ENCODE measurements at places on chromosomes 6 and 20. TPM values are rescaled to one million over a fixed set of nuclear protein-coding genes. Genes with fewer than 3 reads are reported as not detected.

GFOD1 gene
- total RNA-seq, result 13.6 TPM

ESR1 gene
- total RNA-seq, result 2.2 TPM

TMEM244 gene
- total RNA-seq, result not detected

SH3BGRL2 gene
- total RNA-seq, result 28.8 TPM

BFSP1 gene
- 1.3 TPM for total RNA-seq

DNA sequence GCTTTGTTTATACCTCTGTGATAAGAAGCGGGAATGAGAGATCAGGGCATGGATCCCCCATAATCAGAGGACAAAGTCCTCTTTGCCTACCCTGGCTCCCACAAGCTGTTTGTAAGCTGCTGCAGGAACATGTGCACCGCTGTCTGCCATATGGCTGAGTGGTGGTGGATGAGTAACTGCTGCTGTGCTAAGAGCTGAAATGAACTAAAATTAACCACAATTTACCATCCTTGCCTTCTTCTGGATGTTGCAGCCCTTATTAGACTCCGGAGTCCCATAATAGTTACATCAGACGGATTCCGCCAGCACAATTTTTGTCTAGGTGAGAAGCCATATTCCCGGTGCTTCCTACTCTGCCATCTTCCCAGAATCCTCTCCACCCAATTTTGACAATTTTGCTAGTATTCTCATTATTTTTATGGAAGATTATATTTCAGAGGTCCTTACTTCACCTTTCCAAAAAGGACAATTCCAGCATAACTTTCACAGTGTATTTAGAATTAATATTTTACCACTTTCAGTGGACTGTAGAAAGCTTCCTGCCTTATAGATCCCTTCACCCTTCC is 6.0 kb upstream of the CMTR1 start:
- no peak for DNase-seq

GRCh38 chr6:125067552-125067951 is 86.0 kb upstream of the TPD52L1 start:
- DNase-seq, result no peak

GRCh38 chr20:1182106-1182505 is 2.7 kb downstream of the TMEM74B start:
- no peak for DNase-seq

GRCh38 chr6:24963339-24963738 is 27.6 kb upstream of the RIPOR2 start:
- no peak for DNase-seq

DNA sequence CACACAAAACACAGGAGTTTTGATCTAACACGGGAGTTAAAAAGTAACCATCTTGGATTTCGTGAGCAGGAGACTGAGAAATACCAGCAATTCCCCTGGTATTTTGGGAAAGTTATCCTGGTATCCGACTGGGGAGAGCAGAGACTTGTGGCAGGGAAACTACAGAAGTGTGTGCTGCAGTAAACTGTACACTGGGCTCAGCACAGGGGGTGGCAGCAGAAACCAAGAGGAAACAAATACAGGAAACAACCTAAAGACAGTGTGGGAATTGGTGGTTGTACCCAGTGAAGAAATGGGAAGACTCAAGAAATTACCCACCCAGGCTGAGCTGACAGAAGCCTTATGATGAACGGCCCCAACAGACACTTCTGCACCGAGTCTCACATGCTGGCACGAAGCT is 109.8 kb downstream of the CHD6 start:
- no peak for DNase-seq

- no peak for DNase-seq
These were observed 1067.5 kb upstream of the MAP3K7 start for GRCh38 chr6:91654357-91654756.

DNA sequence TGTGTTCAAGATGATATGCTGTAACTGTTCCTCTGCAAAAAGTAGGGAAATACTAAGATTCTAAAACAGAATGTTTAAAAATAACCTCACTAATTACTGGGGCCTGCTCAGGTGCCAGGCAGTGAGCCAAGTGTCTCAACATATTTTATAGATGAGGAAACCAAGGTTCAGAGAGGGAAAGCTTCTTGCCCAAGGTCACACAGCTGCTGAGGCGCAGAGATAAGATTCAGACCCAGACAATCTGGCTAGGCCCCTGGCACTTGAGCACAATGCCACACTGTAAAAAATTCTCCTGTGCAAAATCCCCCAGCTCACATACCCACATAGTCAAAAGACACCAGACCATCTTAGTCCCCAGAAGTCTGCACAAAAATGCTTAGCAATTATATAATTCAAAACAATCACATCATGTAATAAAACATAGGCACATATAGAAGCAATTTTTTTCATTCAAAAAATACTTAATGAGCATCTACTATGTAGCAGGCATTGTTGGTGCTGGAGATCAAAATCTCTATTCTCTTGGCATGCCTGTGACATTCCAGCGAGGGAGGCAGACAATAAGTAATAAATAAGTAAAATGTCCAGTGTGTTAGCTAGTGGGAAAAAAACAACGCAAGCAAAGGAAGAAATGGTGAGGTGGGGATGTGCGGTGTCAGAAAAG is 10.3 kb downstream of the PREX1 start:
- DNase-seq, result no peak

DNA sequence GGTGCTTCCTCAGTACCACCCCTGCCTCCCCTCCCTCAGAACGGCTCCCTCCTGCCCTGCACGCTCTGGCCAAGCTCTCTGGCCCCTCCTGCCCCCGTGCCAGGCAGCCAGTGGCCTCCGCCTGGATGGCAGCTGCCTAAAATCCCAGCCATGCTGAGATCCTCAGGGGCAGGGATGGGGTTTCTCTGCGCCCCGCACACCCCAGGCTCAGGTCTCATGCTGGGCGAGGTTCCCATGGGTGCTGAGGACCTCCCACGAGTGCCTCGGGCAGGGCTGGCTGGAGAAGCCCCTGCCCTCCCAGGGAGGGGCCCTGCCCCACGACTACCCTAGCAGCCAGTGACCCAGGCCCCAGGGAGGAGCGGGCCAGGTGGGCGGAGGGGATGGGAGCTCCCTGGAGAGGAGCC is 2.7 kb downstream of the PTK6 start:
- DNase-seq, result no peak

DNA sequence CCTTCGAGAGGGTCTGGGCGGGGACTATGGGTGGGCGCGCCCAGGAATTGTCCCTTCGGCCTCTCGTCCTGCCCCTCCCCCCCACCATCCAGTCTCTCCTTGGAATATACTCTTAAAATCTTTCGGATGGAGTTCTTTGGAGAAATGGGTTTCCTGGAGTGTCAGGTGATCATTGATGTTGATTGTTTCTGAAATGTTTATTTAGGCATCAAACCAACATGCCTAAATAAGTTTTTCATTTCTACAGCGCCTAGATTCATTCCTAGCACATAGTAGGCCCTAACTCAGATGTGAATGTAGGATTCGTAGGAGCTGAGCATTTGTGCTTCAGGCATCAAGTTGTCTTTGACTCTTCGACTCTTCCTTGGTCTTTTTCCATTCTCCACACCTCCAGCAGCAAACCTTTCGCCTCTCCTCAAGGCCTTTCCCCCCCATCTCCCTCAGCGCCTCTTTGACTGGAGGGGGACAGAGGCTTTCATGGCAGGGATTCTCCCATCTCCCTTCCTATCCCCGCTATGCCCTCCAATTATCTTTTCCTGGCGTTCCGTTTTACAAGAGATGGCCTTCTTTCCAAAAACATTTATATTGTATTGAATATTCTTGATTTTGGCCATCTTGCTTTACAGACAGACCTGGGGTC is 610 bp downstream of the CASP8AP2 start:
- DNase-seq, result no peak

GRCh38 chr20:14643556-14643955 is 306.1 kb upstream of the FLRT3 start:
- DNase-seq, result no peak
